Activated CD8-positive, alpha-beta memory T cell treated with anti-CD3 and anti-CD28 coated beads, Interleukin-2, amount 50 U/mL, for 48 hours (primary cell): ENCODE measurements at places on chromosomes 16 and 17.

- DNase-seq: no peak
Measured at GRCh38 chr17:901191-901950, 78.2 kb downstream of the NXN start.

- no peak for DNase-seq
Measured at GRCh38 chr16:4593086-4593485, 21.6 kb downstream of the UBALD1 start.

GRCh38 chr17:80677214-80677756, 132.6 kb downstream of the RPTOR start:
- DNase-seq: no peak

GRCh38 chr17:82272495-82273326, 789 bp downstream of the CSNK1D start:
- peak; percentile 71 for DNase-seq

- DNase-seq: no peak
Measured at GRCh38 chr17:43877451-43878155, 29.7 kb downstream of the MPP2 start.

DNA sequence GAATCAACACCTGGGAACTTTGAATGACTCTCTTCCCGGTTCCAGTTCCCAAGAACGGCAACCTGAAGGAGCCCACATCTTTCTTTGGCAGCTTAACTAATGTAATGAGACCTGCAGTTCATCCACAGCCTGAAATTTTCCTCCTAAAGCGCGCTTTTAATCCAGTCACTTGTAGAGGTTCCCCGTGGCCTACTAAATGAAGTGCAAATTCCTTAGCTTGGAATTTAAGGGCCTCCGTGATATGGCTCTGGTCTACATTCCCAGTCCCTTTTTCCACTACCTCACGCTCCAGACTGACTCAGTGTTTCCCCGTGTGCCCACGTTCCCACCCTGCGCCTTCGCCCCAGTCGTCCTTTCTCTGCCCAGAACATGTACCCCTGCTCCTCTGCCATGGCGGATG, 27.2 kb downstream of the FZD2 start:
- DNase-seq: no peak

GRCh38 chr16:59042301-59042700, 308.2 kb upstream of the GOT2 start:
- DNase-seq: no peak

DNA sequence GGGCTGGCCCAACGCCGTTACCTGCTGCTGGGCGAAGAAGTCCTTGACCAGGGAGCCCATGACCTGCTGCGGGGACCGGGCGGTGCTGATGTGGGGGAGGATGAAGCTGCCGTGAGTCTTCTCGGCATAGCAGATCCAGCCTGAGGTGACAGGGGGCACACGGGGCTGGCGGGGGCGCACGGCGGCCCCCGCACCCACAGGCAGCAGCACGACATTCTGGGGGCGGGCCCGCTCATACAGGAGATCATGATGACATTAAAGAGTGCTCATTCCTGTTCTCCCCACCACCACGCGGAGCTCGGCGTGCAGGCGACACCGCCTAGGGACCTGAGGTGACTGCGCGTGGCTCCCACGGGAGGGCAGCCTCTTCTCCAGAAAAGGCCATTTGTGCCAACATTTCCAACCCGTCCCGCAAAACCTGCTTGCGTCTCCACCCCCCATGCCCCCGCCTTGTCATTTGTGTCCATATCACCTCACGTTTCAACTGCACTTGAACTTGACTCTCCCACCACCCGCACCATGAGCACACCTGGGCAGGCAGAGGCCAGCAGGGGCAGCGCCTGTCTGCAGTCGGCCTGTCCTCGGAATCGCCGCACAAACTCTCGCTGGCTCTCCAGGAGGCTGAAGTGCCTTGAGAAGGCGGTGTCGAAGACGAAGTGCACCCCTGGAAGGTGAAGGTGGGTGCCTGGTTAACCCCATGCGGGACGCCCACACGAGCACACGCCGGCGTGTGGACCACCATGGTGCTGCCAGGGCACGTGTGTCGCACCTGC, 6.4 kb downstream of the CIAO3 start:
- DNase-seq: no peak

DNA sequence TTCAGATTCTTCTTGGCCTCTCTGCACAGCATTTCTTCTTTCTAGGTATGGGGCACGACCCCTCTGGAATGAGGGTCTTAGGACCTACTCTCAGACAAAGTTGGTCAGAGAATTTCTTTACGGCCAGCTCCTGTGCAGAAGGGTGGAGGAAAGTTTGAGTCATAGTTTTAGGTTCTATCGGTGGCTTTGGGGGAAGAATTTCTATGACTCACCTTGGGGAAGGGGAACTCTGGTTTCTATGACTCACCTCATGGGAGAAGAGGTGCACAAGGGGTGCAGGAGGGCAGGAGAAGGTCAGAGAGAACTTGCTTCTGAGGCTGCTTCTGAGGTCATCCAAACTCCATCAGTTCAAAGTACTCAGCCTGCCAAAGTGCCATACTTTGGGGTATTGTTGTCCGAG, 2.5 kb upstream of the ABCC12 start:
- DNase-seq: peak; percentile 61

DNA sequence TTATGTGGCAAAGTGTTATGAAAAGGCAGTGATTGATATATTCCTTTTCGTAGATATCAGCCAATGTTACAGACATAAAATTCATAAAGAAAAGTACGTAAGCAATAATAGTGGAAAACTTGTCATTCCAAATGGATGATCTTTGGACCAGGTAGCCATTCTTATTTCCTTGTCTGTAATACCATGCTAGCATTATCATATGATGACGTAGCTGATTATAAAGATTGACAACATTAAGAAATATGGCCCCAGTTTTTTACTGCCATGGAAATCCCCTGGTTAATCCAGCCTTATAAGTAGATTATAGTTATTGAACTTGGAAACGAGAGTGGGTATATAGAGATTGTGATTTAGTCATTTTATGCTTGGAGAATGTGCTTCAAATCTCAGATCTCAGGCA, 8.8 kb downstream of the TANC2 start:
- DNase-seq: no peak

GRCh38 chr17:77999413-78000173, 41.1 kb downstream of the TNRC6C start:
- no peak for DNase-seq

DNA sequence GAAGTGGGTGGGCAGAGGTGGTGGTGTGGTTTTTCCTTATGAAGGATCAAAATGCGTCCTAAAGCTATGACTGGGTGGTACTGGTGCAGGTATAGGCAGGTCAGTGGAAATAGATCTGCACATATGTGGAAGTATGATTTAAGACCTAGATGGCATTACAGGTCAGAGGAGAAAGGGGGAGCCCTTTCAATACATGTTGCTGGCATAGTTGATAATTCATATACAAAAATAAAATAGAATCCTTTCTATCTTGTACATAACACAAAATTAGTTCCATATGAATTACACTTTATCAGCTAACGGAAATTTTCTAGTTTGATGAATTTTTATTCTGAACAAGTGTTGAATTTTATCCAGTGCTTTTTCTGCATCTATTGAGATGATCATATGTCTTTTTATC, 20.8 kb upstream of the PIK3R5 start:
- no peak for DNase-seq

DNA sequence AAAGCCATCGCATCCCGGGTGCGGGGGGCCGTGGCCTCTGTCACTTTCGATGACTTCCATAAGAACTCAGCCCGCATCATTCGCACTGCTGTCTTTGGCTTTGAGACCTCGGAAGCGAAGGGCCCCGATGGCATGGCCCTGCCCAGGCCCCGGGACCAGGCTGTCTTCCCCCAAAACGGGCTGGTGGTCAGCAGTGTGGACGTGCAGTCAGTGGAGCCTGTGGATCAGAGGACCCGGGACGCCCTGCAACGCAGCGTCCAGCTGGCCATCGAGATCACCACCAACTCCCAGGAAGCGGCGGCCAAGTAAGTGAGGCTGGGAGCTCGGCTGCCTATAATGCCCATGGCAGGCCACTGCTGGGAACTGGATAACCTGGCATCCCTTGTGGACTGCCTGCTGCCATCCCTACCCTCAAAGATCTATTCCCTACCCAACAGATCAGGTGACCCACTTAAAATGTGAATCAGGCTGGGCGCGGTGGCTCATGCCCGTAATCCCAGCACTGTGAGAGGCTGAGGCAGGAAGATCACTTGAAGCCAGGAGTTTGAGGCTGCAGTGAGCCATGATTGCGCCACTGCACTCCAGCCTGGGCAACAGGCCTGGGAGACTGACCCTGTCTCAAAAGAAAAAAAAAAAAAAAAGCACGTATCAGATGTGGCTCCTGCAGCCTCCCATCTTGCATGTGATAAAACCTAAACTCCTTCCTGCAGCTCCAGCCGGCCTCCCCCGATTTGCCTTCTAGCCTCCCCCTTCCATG, 18.3 kb downstream of the CDIPT start:
- DNase-seq: no peak

- DNase-seq: no peak
Measured at GRCh38 chr17:7579834-7580603, 581 bp downstream of the CD68 start.

- DNase-seq: no peak
Measured at GRCh38 chr17:67411397-67411796, 34.3 kb downstream of the PITPNC1 start.

GRCh38 chr17:75825149-75825552, 19.1 kb downstream of the UNC13D start:
- DNase-seq: no peak

DNA sequence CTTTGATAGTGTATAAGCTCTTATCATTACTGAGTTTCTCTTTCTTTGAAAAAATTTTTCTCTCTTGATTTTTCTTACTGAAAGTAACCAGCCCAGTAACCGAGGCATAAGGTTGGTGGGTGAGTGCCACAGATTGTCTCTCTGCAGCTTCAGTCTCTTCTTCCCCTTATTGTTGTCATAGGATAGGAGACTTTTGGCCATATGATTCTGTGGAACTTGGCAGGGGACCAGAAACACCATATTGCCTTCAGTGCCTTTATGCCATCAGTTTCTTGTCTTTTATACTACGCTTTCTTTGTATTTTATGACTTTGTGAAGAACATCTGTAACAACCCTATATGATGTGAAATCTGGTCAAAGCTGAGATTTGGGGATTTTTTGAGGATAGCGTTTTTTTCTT, 341.6 kb upstream of the TBX2 start:
- DNase-seq: no peak

- no peak for DNase-seq
Measured at GRCh38 chr16:16038950-16039349, 89.5 kb downstream of the ABCC1 start.

DNA sequence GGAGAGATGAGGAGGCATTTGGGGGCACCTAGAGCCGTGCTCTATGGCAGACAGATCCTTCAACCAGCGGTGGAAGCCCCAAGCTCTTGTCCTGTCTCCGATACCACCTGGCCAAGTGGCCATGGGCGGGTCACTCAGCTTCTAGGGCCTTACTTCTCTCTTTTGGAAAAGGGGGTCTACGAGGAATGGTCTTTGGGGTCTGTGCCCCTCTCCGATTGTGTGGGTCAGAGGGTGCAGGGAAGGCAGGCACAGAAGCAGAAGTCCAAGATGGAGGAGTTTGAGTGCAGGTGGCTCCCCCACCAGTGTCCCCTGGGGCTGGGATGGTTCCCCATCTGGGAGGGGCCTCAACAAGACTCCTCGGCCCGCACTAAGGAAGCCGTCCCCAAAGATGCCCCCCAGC, 116.7 kb downstream of the CCDC182 start:
- no peak for DNase-seq

DNA sequence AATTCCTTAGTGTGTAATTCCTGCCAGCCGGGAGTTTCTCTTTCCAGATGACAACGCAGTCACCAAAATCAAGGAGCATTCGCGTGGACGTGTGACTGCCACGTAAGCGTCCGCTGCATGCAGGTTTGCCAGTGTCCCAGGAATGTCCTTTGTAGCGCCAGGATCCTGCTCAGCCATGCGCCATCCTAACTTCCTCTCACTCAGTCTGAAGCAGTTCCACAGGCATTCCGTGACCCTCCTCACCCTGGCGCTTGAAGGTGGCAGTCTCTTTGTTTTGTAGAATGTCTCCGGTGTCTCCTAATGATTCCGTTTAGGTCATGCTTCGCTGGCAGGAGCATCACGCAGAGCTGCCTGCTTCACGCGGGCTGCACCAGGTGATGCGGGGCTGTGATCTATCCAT, 88.6 kb downstream of the RPTOR start:
- no peak for DNase-seq

DNA sequence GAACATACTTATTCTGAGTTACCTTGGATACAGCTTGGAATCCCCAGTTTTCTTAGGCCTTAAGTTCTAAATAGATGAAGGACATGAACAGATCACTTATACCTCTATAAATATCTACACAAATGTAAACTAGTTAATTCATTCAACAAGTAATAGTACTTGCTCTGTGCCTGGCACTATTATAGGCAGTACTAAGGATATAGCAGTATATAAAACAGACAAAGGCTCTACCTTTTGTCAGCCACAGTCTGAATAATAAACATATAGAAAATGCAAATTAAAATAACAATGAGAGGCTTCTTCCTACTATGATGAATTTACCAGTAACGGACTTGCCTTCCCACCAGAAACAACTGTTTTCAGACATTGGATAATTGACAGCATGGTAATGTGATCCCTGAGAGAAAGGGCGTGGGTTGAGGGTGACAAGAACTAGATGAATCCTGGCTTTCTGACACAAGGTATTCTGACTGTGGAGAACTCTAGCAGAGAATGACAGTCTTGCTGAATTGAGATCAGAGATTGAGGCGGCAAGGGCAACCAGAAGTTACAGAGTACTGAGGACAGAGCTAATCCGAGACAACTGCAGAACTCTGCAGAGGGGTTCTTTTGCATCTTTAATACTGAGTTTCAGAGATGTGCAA, 170.5 kb downstream of the TANC2 start:
- no peak for DNase-seq
